ENCODE measurements at places on chromosomes 4 and X.
A peak's percentile ranks its signal among the peaks of the same experiment; 100 is the strongest.

DNA sequence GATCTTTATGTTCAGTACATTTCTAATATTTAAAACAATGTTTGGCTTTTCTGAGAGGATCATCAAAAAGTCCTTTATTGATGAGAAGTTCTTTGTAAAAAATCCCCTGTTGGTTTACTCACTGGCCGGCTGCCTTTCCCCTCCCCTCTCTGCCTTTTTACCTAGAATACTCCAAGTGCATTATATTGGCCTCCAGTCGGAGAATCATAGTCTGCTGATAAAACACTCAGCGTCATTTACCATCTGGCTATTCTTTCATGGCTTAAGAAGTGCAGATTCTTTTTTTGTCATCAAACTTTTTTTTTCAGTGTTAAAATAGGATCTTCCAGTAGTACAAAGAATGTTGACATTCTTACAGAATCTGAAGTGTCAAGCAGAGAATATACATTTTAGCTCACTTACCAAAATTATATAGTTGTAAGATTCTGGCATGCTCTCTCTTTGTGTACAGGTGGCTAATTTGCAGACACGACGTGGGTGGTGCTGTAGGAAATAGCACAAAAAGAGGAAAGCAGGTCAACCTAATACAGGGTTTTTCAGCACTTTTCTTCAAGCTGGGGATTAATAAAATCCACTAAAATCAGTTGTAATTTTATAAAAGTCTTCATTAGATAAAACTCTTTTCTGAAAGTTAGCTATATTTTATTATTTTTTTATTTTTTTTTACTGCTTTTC is 731.8 kb downstream of the KCTD8 start:
- no peak for DNase-seq

GRCh38 chr4:167100120-167100519 is 134.2 kb downstream of the SPOCK3 start:
- peak; percentile 37 for DNase-seq

DNA sequence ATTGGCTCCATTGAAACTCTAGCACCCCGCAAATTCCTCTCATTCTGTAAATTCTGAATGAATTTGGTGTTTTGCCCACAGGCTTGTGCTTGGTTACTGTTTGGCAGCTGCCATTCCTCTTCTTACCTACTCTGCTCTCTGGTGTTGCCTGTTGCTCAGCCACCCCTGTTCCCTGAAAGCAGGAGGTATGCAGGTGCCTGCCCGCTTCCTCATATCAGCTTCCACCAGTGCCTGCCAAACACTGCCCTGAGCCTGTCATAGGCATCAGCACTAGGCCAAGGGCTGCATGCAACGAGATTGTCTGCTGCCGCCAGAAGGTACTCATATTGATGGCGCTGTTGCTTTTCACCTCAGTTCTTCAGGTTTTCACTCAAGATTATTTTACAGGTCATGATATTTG is 978.1 kb downstream of the C4orf33 start:
- no peak for DNase-seq

- no peak for DNase-seq
Observed at GRCh38 chr4:11105715-11106114, 323.0 kb downstream of the HS3ST1 start.

DNA sequence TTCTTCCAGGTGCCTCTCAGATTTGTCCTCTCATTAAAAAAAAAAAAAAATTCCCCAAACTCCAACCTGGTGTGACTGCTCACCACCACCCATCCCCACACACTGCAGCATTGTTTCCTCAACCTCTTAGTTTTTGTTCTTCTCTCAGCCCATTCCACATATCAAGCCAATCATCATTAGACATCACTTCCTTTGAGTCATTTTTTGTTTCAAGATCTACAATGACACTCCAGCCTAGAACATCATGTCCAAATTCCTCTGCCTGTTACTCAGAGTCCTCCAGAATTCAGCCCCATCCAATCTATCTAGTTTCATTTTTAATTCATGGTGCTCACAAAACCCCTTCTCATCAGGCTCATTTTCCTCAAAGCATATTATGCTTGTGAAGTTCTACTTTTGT is 262.5 kb upstream of the TEX13A start:
- DNase-seq: no peak

GRCh38 chr4:40149960-40150385 is 46.9 kb upstream of the RHOH start:
- DNase-seq: peak; percentile 61

GRCh38 chr4:94548571-94548970 is 96.8 kb downstream of the PDLIM5 start:
- DNase-seq: peak; percentile 85

- DNase-seq: no peak
Observed at GRCh38 chr4:123480706-123481418, 84.3 kb downstream of the SPRY1 start.

DNA sequence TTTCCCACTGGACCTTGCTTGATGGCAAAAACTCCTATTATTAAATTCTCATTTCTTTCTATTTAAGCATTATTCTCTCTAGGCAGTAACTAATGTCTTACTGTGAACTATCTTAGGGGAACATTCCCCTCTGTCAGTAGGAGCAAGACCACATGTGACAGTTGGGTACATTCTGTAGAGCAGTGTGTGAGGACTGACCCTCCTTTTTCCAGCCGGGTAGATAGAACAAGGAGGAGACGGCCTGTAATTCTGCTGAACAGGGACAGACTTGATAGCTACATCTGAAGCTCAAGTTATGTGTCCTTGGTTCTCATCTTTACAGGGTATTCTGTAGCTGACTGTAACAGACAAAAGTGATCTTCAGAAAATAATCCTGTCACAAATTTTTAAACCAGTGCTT is 43.3 kb downstream of the FNIP2 start:
- DNase-seq: no peak

DNA sequence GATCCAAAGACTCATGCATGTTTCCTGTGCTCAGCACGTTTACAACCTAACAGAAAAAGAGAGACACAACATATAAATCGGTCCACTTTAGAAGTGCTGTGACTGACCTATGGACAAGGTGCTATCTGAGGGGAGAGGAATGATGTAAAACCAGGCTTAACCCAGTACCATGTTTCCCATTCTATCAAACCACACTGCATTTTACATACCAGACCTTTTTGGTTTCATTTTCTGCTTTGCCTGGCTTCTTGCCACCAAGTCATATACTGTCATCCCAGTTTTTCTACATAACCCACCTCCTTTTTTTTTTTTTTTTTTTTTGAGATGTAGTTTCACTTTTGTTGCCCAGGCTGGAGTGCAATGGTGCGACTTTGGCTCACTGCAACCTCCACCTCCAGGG is 82.2 kb downstream of the KLF8 start:
- no peak for DNase-seq

DNA sequence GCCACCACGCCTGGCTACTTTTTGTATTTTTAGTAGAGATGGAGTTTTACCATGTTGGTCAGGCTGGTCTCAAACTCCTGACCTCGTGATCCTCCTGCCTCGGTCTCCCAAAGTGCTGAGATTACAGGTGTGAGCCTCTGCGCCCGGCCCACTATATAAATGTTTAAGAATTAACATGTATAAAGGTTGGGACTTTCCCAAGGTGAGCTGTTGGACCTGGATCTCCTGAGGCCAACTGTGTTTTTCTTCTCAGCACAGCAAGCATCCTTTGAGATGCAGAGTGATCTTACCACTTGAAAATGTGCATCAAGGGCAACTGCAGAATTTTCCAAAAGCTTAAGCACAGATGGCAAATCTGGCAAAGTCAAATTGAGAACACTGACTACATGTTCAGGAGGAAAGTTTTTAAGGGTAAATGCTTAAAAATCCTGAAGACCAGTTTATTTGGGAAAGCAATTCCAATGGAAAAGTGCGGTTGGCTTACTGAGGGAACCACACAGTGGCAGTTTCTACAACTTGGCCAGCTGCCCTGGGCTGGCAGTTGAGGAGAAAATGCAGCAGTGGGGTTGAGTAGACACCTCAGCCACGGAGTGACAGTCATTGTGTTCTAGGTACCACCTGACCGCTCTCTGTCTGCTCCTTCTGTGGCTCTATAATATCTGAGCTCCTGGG is 168.9 kb downstream of the CBR4 start:
- no peak for DNase-seq

DNA sequence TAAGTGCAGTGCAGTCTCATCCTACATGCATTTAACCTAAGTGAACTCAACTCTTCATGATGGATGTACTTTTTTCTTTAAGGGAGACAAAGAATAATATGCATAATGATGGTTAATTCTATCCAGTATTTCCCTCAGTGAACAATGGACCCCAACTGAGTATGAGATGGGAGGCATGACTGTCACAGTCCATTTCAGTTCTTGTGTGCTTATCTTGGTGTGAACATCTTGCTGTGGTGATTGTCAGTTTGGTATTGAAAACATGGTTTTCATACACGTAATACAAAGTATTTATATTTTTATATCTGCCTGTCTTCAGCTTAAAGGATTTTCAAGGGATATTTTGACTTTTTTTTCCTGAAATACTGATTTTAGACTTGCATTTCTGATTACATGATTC is 72.0 kb upstream of the NDUFC1 start:
- DNase-seq: no peak

- DNase-seq: peak; percentile 93
Observed at GRCh38 chrX:16771483-16772398, 14.5 kb upstream of the TXLNG start.

- no peak for DNase-seq
Observed at GRCh38 chrX:134545510-134545909, 85.5 kb downstream of the HPRT1 start.

DNA sequence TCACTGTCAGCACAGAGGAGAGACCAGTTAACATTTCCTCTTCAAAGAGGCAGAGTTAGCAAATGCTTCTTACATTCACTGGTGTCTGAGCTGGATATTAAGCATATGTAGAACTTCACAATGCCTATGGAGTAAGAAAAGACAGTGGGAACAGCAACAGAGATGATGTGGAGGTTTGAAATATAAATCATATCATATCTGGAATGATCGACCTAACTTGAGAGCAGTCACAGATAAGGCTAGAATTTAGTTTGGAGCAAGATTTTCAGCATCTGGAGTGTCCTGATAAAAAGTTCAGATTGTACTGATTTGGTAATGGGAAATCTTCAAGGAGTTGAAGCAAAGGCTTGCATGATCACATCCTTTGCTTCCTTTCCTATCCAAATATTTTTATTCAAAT is 90.5 kb upstream of the ANKRD50 start:
- no peak for DNase-seq

GRCh38 chr4:80036949-80037685 is 35.9 kb downstream of the ANTXR2 start:
- DNase-seq: no peak

- DNase-seq: no peak
Observed at GRCh38 chr4:20281453-20281852, 29.7 kb downstream of the SLIT2 start.

- DNase-seq: no peak
Observed at GRCh38 chr4:181946902-181947301, 296.3 kb upstream of the TENM3 start.

GRCh38 chr4:54274264-54274663 is 45.2 kb downstream of the PDGFRA start:
- DNase-seq: no peak

- no peak for DNase-seq
Observed at GRCh38 chr4:18798123-18798522, 776.6 kb upstream of the LCORL start.

- DNase-seq: no peak
Observed at GRCh38 chrX:137916090-137916746, 350.3 kb downstream of the ZIC3 start.

DNA sequence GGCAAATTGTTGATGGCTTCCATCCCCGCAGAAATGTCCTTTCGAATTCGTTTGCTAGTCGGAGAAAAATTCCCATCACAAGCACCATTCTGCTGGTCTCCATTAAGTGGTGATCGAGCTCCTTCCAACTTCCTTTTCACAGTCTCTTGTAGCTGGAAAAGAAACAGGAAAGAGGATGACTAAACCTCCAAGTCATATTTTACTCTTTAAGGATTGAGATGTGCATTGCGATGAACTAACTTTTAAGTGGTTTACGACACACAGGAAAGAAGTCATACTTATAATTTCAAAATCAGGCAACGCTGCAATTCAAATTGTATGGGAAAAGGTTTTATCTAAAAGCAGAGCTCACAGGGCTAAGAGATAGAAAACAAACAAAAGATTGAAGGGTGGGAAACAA is 225.2 kb downstream of the MGST2 start:
- no peak for DNase-seq

DNA sequence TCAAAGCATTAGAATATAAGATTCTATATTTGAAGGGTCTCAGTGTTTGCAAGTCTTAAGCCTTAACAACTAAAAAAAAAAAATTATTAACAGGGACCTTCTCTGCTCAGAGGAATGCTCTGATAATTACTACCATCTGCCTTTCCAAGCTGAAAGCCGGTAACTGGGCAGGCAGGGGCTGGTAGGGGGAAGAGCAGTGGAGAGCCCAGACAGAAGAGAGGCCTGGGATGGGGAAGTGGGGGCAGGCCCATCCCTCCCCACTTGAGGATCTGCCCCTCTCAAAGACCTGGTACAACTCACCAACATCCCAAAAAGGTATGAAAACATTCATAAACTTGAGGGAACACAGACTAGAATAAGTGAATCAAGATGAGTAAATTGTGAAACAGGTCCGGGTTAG is 113.9 kb downstream of the QDPR start:
- DNase-seq: no peak

- no peak for DNase-seq
Observed at GRCh38 chr4:137610960-137611359, 78.7 kb upstream of the PCDH18 start.

DNA sequence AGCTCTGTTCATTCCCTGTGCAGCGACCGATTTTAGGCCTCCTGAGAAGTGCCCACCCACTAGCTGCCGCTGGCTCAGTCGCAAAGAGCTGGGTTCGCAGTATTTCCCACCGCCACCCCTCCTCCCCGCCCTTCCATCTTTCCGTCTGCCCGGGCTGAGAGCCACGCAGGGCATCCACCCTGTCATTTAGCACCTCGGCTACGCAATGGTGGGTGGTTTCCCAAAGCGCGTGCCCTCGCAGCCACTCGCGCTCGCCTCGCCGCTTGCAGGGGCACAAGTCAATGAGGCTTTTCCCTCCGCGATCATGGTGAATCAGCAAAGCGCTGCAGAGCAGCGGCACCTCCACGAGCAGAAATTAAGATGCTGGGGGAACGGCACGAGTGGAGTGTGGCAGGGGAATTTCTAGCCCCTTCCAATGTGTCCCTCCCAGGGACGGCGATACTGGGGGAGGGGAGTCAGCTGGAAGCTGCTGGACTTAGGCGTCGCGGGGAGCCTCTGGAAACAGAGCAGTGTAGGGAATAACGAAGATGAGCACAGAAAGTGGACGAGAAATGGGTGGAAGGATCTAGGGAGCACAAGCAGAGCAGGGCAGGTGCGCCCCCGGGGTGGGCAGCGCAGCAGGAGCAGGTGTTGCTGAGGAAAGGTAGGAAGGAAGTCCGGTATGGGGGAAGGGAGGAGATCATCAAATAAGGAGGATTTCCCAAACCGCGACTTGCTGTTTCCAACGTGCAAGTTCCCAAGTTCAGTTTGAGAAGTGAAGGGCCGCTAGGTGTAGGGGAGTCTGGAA is 2.4 kb upstream of the PTCHD1 start:
- no peak for DNase-seq

DNA sequence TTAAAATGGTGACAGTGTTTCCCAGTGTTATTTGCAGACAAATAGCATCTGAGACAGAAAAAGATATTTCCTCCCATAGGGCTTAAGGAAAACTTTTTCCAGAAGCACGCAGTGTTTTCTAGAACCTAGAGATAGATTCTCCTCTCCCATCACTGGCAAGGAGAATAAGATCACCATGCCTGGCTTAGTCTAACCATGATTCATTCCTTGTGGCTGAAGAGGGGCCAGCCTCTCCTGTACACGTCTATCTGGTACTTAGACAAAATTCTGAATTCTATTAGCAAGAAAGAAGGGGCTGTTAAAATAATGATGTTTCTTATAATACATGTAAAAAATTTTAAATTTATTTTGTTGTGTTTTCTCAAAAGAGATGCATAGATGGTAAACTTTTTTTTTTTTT is 296.1 kb upstream of the LDB2 start:
- DNase-seq: no peak
